Stimulated activated CD4-positive, alpha-beta T cell treated with anti-CD3 and anti-CD28 coated beads, TNF-alpha, amount 100 ng/mL, for 4 hours (primary cell): ENCODE measurements at places on chromosomes 16 and 17.

- no peak for DNase-seq
Observed at GRCh38 chr17:17562146-17562511, 29.4 kb downstream of the PEMT start.

DNA sequence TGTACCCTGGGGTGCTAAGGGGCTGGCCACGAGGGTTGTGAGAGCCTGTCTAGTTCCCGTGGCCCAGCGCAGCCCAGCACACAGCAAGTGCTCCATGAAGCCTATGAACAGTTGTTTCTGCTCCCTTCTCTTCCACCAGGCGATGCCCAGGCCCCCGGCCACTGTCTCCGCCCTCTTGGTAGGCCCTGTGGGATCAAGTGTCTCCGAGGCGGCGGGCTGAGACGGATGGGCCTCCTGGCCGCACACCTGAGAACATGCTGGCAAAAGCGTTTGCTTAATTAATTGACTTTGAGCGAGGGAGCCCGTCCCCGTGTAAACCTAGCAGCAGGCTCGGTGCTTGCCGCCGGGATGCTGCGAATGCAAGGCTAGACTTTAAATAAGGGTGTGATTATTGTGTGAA is 129.7 kb upstream of the GSE1 start:
- no peak for DNase-seq

DNA sequence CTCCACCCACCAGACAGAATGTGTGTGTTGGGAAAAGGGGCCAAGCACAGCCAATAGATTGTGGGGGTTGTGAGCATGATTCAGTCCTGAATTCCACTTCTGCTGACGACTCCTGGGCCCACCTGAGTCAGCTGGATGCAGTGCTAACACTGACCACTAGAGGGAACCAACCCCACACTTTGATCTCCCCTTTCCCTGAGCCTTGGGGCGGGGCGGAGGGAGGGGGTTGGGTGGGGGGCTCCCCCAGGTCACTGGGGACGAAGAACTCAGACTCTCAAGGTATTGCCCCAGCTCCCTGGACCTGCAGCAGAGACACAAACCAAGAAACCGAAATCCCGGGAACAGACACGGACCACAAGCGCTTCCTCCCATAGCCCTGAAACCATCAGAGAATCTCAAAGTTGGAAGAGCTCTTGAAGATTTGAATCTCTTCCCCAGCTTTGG is 621 bp upstream of the CSHL1 start:
- peak; percentile 35 for DNase-seq

- DNase-seq = no peak
Observed at GRCh38 chr16:79868841-79869240, 268.3 kb upstream of the MAF start.

GRCh38 chr17:78563189-78564145 is 13.7 kb downstream of the DNAH17 start:
- DNase-seq = no peak

- no peak for DNase-seq
Observed at GRCh38 chr16:1167276-1168107, 14.6 kb downstream of the CACNA1H start.
